Activated naive CD8-positive, alpha-beta T cell treated with anti-CD3 and anti-CD28 coated beads, Interleukin-2, amount 10 ng/mL, durations not matched to agents 7 days and 5 days (primary cell): ENCODE measurements at places on chromosomes 4 and X. TPM values are rescaled to one million over a fixed set of nuclear protein-coding genes. Genes with fewer than 3 reads are reported as not detected.

SASH3 gene
- 239 TPM for total RNA-seq

DCLK2 gene
- total RNA-seq: not detected

ARAP2 gene
- 70.3 TPM for total RNA-seq

PDZD4 gene
- total RNA-seq: 0.80 TPM

KIF4A gene
- total RNA-seq: 27.9 TPM

DCAF8L1 gene
- total RNA-seq: not detected

MORC4 gene
- 8.6 TPM for total RNA-seq

IL2 gene
- 1.7 TPM for total RNA-seq

TEC gene
- total RNA-seq: 4.2 TPM

CLTRN gene
- total RNA-seq: 0.43 TPM

POU3F4 gene
- not detected for total RNA-seq

AFP gene
- not detected for total RNA-seq

SOWAHD gene
- 2.1 TPM for total RNA-seq

GALNTL6 gene
- total RNA-seq: not detected

SMR3A gene
- total RNA-seq: not detected

SH3RF1 gene
- total RNA-seq: not detected

TMPRSS11D gene
- total RNA-seq: not detected

CCDC120 gene
- total RNA-seq: 9.1 TPM

TLR3 gene
- 1.8 TPM for total RNA-seq

ZFP92 gene
- 1.2 TPM for total RNA-seq

SLC25A5 gene
- total RNA-seq: 325 TPM

PAGE1 gene
- total RNA-seq: not detected

DSPP gene
- not detected for total RNA-seq

DTHD1 gene
- total RNA-seq: 4.7 TPM

THAP9 gene
- 4.0 TPM for total RNA-seq

PNMA5 gene
- 0.17 TPM for total RNA-seq

MAGEB5 gene
- total RNA-seq: not detected

SMIM31 gene
- total RNA-seq: not detected

ALG13 gene
- 63.8 TPM for total RNA-seq
